ENCODE measurements at places on chromosomes 2 and 18.

DNA sequence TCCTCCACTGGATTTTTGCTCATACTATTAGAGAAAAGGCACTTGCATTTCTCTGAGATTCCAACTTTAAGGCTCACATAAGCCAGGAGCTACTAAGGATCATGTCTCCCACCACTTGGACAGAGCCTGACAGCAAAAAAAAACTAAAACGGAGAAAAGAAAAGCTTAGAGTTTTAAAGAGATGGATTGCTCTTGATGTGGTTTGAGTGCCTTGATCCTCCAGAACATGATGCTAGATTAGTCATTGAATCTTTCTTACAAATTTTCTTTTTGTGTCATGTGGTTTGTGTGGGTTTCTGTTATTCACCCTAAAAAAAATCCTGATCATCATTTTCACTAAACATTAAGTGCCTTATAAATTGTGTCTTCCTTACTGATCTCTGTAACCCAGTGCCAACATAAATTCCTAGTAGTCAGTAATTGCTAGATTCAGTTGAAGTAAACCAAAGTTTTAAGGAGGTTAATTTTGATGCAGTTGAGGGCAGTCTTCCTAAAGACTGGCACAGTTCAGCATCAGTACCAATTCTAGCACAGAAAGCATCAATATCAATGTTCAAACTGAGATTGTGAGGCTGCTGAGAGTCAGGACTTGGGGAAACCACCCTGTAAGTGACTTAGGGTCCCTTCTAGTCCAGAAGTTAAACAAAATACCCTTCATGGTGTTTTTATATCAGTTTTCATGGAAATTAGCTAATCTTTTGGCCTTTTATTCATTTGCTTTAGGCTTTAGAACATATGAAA is 206.3 kb downstream of the RAD51AP2 start:
- no peak for DNase-seq

DNA sequence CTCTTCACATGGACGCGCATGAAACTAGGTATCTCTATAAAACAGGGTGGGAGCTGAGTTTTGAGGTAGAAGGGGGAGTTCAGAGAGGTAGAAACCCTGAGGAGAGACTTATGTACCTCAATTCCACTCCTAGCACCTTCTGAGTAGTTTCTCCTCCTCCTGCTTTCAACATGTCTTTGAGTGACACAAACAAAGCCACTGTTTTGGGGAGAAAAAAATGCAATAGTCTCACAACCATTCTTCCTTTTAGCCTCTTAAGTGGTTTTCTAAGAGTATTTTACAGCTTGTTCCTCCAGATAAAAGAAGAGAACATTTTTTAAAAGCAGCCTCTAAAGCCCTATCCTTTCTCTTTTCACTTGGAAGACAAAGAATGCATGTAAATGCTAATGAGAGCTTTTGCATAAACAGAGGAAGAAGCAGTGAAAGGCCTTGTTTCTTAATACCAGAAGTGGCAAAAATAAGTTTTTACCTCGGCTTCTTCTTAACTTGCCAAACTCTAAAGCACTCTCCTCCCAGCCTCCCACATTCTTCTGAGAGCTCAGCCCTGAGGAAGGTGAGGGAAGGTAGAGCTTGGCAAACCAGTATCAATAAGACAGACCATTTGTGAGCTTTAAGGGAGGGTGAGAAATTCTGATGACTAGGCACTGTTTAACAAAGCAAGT is 1304.4 kb upstream of the ACVR2A start:
- DNase-seq, result no peak

DNA sequence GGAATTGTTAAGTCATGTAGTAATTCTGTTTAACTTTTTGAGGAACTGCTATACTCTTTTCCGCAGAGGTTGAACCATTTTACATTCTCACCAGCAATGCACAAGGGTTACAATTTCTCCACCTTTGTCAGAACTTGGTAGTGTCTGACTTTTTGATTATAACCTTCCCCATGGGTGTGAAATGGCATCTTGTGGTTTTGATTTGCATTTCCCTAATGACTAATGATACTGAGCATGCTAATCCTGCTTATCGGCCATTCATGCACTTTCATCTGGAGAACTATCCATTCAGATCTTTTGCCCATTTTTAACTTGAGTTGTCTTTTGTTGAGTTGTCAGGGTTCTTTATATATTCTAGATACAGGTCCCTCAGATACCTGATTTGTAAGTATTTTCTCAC is 47.2 kb downstream of the CYB5A start:
- no peak for DNase-seq

GRCh38 chr2:15263976-15264685 is 297.0 kb downstream of the NBAS start:
- DNase-seq, result no peak

GRCh38 chr18:3498698-3499471 is 48.9 kb downstream of the TGIF1 start:
- DNase-seq, result no peak

GRCh38 chr2:183166210-183166609 is 42.0 kb downstream of the NUP35 start:
- DNase-seq, result no peak

Data from GM04503 (cell line).